Heart left ventricle (tissue), 16 donors: ENCODE measurements at places on chromosomes 2 and 18. TPM values are rescaled to one million over a fixed set of nuclear protein-coding genes. Genes with fewer than 3 reads are reported as not detected.
A peak's percentile ranks its signal among the peaks of the same experiment; 100 is the strongest.

Gene DSC2
- total RNA-seq: 37.2 TPM

- no peak for DNase-seq
Measured at GRCh38 chr2:233866479-233866878, 1.7 kb downstream of the MSL3B start.

Gene ALK
- total RNA-seq: 0.09 TPM

GRCh38 chr2:205895981-205896655 is 189.9 kb downstream of the INO80D start:
- DNase-seq: no peak

DNA sequence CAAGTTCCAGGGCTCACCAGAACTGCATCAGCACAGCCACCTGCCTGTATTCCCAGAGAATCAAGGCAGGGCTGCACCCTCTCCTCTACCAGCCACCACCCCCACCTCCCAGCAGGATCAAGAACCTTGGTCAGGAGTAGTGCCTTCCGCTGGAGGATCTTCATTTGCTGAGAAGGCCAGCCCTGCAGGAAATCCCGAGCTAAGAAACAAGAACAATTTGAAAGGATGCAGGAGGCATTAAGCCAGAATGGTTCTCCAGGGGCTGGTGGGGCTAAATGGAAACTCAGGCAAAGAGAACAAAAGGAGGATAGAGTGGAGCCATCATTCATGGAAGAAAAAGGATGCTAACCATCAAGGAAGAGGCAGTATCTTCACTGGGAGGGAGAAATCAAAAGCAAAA is 147.3 kb upstream of the SLC14A2 start:
- DNase-seq: no peak

Gene WNT6
- 1.5 TPM for total RNA-seq

- no peak for DNase-seq
Measured at GRCh38 chr2:185417688-185418087, 320.9 kb upstream of the FSIP2 start.

- no peak for DNase-seq
Measured at GRCh38 chr2:147927053-147927588, 82.3 kb downstream of the ACVR2A start.

Gene GALNT5
- 0.20 TPM for total RNA-seq

Gene PRSS56
- not detected for total RNA-seq

GRCh38 chr18:77059294-77059916 is 73.2 kb downstream of the MBP start:
- DNase-seq: no peak

DNA sequence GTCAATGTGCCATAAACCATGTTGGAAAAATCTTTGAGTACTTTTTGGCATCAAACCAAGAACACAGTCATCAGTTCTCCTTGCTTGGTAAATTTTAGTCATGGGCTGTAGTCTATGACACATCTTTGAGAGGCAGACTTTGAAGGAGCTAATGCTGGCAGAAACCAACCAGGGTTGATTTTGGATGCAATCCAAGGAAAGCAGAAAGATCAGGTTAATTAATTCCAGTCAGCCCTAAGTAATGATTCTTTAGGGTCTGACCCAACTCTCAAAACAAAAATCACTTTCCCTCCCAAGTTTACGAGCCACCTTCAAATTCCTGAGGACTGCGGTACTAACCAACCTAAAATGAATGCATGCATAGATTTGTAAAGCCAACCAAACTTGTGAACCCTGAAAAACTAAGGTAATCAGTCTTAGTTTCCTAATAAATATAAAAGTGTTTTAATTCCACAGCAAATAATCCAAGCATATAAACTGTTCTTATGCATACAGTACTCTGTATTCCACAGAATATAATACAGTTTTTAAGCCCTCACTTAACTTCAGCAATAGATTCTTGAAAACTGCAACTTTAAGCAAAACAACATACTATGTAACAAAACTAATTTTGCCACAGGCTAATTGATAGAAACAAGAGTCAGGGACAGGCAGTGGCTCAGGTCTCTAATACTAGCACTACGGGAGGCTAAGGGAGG is 22.0 kb downstream of the AP1S3 start:
- DNase-seq: no peak

DNA sequence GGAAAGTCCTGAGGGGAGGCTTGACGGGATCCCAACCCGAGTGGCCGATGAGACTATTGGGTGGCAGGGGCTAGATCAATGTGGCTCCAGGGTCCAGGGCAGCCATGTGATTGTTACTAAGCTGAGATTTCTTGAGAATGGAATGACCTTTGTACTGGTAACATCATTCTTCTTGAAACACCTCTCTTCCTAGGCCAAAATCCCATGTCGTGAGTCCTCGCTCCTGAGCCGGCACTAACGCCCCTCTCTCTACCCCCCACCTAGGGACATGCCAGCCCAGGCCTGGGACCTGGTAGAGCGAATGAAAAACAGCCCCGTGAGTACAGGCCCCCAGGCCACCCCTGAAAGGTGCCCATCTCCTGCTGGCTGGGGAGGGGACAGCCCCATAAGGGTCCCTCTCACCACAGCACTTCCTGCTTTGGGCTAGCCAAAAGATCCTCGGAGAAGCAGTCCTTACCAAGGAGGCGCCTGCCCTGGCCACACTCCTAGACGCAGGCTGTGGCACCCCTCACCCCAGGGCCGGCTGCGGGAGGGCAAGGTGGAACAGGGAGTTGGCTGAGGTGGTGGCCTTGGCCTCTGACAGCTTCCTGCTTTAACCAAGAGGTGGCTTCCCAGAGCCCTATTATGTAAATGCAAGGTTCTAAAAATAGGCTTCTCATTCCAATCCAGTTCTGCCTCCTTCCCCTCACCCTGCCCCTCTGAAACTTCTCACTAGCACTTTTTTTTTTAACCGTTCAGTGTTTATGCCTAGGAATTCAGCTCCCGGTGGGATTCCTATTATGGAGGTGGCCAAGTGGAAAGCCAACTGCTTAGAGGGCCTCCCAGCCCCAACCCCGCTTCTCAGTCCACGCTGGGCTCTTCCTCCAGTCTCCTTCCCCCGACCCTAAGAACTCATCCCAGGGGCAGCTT is 126.6 kb upstream of the PPP1CB start:
- peak; percentile 71 for DNase-seq

Gene HOXD9
- not detected for total RNA-seq

GRCh38 chr2:236167297-236168109 is 683 bp downstream of the GBX2 start:
- peak; percentile 23 for DNase-seq

- no peak for DNase-seq
Measured at GRCh38 chr2:168561991-168562390, 105.9 kb downstream of the CERS6 start.
